Activated T-cell treated with anti-CD3 and anti-CD28 coated beads, Interleukin-2, amount 50 U/mL, for 72 hours (primary cell): ENCODE measurements at places on chromosomes 7 and 10. TPM values are rescaled to one million over a fixed set of nuclear protein-coding genes. Genes with fewer than 3 reads are reported as not detected.

GRCh38 chr10:21195252-21195651, 298.1 kb upstream of the NEBL start:
- no peak for DNase-seq

Gene EBF3
- total RNA-seq: not detected

Gene PON1
- not detected for total RNA-seq

GRCh38 chr10:58642283-58642682, 129.6 kb downstream of the BICC1 start:
- DNase-seq: no peak

GRCh38 chr7:93717217-93717900, 142.8 kb upstream of the CALCR start:
- no peak for DNase-seq

DNA sequence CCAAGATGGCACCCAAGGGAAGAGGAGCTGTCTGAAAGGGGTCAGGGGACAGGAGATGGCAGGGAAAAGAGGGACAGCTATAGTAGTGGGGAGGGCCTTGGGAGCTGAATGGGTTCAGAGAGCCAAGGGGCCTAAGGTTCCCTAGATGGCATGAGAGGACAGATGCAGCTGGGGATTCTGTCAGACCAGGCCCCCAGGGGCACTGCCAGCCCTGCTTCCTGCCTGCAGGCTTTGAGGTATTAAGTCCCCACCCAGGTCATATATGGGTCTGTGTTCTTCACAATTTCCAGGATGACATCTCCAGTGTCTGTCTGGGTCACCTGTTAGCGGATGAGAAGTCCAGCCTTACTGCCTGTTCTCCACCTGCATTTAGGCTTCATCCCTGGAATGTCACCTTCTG, 56.7 kb downstream of the NEURL1 start:
- DNase-seq: no peak

DNA sequence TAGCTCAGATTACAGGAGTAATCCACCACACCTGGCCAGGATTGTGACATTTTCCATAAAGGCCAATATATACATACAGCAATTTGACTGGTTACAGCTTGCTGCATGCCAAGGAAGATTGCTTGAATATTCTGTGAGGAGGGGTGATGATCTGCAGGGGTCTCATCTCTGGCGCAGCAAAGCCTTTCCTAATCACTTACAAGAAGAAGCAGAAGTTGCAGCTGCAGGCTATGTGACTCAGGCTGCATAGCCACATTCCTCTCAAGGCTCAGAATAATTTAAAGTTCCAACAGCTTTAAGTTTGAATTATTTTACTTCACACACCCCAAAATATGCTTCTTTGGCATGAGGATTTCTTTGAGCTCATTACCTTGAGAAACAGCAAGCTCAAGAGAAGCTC, 11.4 kb upstream of the RASGEF1A start:
- no peak for DNase-seq

Gene PDE6C
- not detected for total RNA-seq

- DNase-seq: no peak
Observed at GRCh38 chr7:101418694-101419093, 56.0 kb downstream of the COL26A1 start.

DNA sequence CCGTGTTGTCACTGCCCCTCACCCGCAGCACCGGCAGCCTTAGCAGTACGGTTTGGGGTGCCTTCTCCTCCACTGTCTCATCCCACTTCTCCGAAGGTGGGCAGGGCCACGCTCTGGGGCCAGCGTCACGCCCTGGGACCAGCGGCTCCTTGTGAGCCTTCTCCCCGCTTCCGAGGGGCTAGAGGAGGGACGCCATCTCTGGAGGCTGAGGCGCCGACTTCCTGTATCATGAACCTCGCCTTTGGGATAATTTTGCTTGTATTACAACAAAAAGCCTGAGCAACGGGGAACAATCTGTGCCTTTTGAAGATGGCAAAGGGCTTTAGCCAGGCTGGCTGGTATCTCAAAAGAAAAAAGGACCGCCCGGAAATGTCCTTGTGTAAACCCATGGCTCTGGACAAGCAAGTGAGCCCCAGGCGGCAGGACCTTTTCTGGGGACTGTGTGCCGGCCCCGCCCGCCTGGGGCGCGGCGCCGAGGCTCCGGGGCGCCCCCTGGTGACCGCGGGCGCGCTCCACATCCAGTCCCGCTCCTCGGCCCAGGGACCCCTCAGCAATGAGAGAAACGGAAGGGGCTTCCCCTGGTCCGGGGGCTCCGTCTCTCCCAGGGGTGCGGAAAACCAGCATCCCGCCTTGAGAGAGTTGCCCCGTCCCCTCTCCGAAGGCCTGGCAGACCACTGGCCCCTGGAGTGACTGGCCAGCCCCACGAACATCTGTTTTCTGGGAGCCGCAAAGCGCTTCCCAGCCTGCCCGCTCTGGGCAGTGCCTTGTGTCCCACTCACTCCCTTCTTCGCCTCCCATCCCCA, 3.8 kb downstream of the DEPP1 start:
- DNase-seq: peak; percentile 85

GRCh38 chr7:16960337-16960965, 78.7 kb upstream of the AGR3 start:
- DNase-seq: no peak

Gene ATG9B
- 10.1 TPM for total RNA-seq

Gene ACTL6B
- total RNA-seq: not detected

DNA sequence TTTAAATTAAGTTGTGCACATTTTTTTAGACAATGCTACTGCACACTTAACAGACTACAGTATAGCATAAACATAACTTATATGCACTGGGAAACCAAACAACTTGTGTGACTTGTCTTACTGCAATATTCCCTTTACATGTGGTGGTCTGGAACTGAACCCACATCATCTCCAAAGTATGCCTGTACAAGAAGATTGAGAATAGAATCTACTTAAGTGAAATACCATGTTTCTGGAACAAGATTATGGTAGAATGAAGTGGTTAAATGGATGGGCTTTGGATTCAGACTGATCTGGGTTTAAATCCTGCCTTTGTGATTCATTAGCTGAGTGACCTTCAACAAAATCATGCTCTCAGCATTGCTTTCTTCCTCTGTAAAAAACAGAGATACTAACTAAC, 30.7 kb downstream of the CUL2 start:
- no peak for DNase-seq

- DNase-seq: no peak
Observed at GRCh38 chr7:153887749-153888569, 164.2 kb upstream of the DPP6 start.

Gene CCDC201
- total RNA-seq: not detected

Gene PRSS37
- not detected for total RNA-seq

- DNase-seq: no peak
Observed at GRCh38 chr10:112810711-112811151, 139.3 kb upstream of the TCF7L2 start.

DNA sequence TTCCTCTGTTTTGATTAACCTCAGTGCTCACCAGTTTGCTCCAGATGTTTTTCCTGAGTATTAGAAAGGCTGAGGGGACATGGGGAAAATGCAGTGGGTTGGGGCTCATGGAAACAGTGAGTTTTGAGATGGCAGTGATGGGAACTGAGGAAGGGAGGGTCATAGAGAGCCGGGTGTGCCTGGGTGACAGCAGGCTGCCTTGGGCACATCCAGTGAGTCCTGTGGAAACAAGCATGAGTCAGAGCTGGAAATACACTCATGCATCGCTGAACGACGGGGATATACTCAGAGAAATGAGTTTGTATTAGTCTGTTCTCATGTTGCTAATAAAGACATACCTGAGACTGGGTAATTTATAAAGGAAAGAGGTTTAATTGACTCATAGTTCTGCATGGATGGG, 202.2 kb downstream of the TMEM178B start:
- DNase-seq: no peak

DNA sequence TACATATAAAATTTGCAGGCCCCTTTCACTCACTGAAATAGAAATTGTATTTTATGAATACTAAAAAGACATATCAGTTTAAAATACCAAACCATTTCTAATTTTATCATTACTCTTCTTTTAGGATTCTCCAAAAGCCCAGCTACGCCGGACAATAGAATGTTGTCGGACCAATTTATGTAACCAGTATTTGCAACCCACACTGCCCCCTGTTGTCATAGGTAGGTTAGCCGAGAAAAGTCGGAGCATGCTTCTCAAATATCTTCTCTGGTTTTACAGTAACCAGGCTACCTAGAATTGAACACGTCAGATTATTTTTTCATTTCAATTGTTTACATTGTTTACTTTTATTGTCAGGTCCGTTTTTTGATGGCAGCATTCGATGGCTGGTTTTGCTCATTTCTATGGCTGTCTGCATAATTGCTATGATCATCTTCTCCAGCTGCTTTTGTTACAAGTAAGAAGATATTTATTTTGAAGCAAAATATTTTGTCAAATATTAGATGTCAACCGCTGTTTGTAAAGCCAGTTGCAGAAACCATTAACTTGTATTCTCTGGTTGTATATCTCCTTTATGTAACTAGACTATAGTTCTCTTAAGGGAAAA, 57.6 kb downstream of the MMRN2 start:
- peak; percentile 41 for DNase-seq

Gene OPALIN
- not detected for total RNA-seq
